ENCODE measurements at places on chromosomes 7 and 10.
A peak's percentile ranks its signal among the peaks of the same experiment; 100 is the strongest.

DNA sequence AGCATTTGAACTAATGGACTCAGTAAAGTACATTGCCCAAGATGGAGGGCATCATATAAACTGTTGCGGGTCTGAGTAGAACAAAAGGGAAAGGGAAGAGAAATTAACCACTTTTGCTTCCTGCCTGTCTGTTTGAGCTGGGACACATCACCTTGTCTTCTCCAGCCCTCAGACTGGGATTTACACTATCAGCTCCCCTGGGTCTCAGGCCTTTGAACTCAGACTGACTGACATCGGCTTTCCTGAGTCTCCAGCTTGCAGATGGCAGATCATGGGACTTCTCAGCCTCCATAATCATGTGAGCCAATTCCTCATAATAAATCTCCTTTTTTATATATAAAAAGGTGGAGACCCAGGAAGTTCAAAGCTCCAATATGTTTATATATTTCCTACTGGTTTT, 23.0 kb upstream of the WASL start:
- no peak for DNase-seq

DNA sequence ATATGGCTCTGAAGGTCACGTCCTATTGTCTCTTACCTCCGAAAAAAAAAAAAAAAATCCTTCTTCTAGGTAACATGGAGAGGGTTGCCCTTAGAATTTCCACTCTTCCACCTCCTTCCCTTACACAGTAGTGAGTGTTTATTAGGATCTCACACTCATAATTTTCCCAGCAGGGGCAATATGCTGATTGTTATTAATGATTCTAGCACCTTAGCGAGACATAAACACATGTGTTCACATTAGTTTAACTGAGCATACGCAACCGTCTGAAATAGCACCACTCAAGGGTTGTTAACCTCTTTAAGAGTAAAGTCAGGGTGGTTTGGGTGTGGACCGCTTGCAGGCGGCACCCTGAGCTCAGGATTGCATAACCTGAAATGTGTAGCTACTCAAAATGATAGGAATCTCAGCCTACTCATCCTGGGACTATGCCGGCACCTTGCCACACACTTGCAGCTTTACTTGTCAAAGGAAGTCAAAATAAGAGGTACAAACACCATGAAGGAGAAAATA, 52.2 kb downstream of the CPEB3 start:
- DNase-seq: no peak

DNA sequence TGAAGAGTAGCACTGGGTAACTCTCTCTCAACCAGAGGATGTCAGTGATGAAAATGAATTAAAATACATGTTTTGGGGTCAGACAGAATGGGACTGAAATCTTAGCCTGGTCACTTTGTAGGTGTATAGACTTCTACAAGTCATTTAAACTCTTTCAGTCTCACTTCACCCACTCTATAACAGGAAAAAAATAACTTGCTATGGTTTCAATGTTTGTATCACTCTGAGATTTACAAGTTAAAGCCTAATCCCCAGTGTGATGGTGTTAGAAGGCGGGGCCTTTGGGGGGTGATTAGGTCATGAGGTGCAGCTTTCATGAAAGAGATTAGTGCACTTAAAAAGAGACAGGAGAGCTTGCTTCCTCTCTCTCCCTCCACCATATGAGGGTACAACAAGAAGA, 134.8 kb downstream of the INHBA start:
- no peak for DNase-seq

GRCh38 chr10:95360122-95360714, 69.4 kb upstream of the PDLIM1 start:
- DNase-seq: no peak

- no peak for DNase-seq
Observed at GRCh38 chr10:33377658-33378025, 43.2 kb upstream of the NRP1 start.

- no peak for DNase-seq
Observed at GRCh38 chr7:88339195-88339922, 32.7 kb upstream of the STEAP4 start.

GRCh38 chr10:81978238-81978637, 103.2 kb downstream of the NRG3 start:
- DNase-seq: no peak

DNA sequence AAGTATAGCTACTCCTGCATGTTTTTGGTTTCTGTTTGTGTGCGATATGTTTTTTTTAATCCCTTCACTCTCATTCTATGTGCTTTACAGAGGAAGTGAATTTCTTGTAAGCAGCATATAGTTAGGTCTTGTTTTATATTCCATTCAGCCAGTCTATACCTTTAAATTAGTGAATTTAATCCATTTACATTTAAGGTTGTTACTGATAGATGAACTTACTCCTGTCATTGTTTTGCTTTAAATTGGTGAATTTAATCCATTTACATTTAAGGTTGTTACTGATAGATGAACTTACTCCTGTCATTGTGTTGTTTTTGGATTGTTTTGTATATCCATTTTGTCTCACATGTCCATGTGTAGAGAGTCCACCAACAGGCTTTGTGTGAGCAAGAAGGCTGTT, 11.1 kb downstream of the GIMAP8 start:
- no peak for DNase-seq

DNA sequence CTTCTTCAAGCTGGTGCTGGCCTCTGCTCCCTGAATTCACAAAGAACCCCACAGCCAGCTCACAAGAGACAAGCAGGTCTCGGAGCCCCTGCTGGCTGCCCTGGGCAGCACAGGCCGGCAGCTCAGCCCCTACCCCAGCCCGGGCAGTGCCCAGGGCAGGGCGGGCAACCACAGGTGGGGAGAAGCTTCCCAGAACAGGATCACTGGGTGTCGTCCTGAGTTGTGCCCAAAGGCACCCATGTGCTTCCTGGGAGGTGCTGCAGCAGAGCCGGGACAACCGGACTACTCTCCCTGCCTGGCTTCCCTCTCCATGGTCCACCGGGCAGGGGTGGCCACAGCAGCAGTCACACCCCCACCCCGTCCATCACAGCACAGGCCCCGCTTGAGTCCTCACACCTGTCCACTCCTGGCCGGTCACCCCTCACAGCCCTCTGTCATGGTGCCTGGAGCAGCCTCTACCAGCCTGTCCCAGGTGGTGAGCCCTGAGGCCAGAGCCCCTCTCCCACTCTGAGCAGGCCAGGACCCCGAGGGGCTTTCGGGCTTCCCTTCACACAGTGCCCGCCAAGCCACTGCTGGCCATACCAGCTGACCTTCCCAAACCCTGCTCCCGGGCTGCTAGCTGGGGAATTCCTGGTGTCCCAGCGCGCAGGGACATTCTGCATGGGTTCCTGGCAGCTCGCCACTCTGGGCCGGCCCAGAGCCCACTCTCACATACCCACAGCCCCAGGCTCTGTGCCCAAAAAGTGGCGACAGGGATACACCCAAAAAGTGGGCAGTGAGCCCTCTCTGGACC, 3.1 kb downstream of the RASGEF1A start:
- no peak for DNase-seq

DNA sequence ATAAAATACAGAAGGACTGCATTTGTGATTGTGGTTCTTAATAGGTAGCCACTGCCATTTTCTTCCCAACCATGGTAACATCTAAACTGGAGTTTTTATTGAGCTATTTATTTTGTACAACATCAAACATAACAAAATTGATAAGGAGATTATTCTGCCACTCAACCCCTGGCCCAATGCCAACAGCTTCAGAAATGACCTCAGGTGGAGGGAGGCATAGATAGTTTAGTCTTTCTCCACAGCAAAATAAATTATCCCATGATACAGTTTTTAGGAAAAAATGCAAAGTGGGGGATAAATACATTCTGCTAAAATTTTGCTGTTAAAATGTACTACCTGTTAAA, 57.6 kb downstream of the LRRTM3 start:
- DNase-seq: no peak

DNA sequence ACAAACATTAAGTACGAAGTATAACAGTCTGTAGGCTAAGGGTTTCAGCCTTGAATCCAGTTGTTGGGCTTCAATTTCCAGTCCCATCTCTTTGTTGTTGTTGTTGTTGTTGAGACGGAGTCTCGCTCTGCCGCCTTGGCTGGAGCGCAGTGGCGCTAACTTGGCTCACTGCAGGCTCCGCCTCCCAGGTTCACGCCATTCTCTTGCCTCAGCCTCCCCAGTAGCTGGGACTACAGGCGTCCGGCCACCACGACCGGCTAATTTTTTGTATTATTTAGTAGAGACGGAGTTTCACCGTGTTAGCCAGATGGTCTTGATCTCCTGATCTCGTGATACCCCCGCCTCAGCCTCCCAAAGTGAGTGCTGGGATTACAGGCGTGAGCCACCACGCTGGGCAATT, 464.9 kb downstream of the ANKRD7 start:
- DNase-seq: no peak

GRCh38 chr10:129335942-129336341, 131.1 kb upstream of the MGMT start:
- DNase-seq: no peak

GRCh38 chr10:96511044-96511945, 2.4 kb downstream of the TLL2 start:
- peak; percentile 33 for DNase-seq

GRCh38 chr7:82057476-82057875, 287.6 kb upstream of the HGF start:
- no peak for DNase-seq

GRCh38 chr7:158975526-158976467, 119.4 kb downstream of the DYNC2I1 start:
- no peak for DNase-seq

GRCh38 chr7:8514781-8515519, 81.5 kb downstream of the NXPH1 start:
- DNase-seq: no peak

- DNase-seq: no peak
Observed at GRCh38 chr7:98215561-98216495, 4.6 kb downstream of the BHLHA15 start.

DNA sequence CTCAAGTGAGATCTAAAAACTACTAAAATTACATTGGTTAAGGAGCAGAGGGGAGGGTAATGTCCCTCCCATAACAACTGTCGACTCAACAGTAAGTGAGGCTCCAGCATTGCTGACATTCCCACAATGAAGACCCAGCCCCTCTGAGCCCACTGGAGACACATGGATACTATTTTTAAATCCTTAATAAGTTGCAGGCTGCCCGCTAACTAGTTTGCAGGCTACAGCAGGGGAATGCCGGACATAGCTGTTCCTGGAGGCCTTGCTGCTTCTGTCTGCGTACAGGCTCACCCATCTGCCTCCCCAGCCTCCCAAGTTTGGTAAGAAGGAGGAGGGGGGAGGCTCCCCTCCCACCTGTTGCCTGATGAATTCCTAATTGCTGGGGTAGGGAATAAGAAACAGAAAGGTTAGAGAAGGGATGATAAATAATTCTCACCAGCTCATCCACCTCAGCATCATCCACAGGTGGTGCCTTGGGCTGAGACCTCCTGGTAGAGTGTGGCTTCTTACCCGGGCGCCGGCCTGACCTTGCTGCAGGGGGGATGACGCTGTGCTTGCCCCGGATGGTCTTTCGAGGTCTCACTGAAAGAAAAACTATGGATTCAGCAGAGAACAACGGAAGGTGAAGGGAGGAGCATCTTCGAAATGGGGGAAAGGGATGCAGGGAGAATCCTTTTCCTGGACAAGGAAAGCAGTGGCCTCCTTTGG, 10.1 kb downstream of the FZD9 start:
- no peak for DNase-seq

- DNase-seq: no peak
Observed at GRCh38 chr7:81754918-81755696, 14.7 kb downstream of the HGF start.

DNA sequence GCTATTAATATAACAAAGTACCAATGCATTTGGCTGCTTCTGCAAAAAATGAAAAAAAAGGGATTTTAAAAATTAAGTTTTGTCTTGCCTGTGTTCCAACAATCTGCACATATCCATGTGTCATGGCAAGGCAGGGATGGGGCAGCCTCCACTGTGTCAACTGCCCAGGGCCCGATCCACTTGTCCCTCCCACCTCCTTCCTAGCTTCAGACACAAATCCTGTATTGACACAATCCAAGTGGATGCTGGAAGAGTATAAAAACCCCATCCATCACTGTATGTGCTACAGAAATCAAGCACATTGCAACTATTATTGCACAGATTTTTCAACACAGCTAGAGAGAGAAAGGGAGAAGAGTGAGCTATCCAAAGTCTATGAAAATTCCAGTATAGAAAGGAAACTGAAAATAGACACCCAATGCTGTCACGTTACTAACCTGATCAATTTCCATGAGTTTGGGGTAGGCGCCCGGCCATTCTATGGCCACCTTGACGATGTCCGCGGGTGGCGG, 106.4 kb downstream of the ELMO1 start:
- DNase-seq: peak; percentile 34

DNA sequence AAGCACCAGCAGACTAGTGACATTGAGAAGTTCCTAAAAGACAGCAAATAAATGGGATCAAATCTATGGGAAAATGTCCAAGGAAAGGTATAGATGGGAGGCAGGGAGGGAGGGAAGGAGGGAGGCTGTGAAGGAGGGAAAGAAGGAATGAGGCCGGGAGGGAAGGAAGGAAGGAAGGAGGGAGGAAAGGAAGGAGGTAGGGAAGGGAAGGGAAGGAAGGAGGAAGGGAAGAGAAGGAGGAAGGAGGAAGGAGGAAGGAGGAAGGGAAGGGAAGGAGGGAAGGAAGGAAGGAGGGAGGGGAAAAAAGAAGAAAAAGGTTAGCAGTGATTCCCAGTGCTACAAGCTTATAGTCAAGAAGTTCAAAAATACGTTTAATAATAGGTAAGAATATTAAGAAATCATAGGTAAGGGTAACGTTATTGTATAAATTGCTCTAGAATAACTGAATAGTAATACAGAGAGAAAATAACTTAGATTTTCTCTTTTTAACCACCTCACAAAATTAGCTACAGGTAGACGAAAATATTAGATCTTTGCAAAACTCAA, 106.9 kb downstream of the LMBR1 start:
- no peak for DNase-seq

DNA sequence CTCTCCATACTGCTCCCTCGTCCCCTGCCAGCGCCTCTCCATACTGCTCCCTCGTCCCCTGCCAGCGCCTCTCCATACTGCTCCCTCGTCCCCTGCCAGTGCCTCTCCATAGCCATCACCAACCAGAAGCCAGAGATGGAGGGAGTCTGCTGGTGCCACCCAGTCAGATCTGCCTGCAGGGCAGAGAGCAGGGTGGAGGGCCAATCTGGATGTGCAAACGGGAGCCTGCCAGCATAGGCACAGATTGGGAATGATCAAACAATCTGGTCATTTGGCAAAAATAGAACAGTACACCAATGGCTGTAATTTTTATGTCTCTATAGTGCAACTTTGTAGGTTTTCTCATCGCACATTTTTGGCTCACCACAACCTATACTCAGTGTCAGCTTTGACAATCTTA, 76.9 kb upstream of the LRRC4 start:
- no peak for DNase-seq

DNA sequence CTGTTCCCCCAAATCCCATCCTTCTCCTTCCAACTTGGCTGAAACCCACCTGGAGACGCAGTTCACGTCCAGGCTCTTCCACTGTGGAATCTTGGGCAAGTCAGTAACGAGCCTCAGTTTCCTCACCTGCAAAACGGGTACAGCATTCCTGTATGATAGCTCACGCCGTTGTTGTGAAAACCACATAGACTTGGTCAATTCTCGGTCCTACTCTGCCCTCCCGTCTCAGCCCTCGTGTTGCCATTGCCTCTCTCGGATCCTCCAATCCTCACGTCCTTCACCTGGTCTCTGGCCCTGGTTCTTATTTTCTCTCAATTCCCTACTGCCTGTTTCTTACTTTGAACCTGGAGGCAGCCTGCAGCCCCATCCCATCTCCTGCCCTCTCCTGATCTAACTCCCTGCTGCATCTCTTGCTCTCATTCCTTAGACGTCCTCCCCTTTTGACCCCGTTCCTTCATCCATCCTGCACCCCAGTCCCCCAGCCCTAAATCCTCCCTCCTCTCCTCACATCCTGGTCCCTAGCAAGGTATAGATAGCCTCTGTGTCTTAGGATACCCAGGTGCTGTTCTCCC, 2.0 kb upstream of the MUC12 start:
- DNase-seq: no peak
